ENCODE measurements at places on chromosomes 5 and 9.

GRCh38 chr5:110258460-110259216 lies 467.8 kb downstream of the TMEM232 start:
- no peak for DNase-seq

GRCh38 chr5:32165597-32165996 lies 8.5 kb downstream of the GOLPH3 start:
- no peak for DNase-seq

DNA sequence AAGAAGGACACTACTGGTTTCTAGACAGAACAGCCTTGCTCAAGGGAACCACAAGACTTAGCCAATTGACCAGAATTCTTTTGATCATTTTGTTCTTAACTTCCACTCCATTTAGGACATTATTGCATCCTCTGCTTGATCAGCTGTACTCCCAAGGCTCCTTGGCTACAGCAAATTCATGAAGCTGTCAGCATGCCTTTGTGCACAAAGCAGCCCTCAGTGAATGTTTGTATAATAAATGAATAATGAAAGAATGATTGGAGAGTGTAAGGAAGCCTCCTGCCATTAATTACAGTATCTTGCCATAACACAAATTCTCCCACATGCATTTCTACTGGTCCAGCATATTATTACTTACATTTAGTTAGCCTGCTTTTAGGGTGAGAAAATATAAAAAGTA lies 449.6 kb downstream of the SLCO4C1 start:
- DNase-seq = no peak

GRCh38 chr5:39197556-39197955 lies 21.8 kb downstream of the FYB1 start:
- DNase-seq = no peak

GRCh38 chr9:89455356-89455824 lies 42.5 kb downstream of the SEMA4D start:
- DNase-seq = no peak

- DNase-seq = no peak
Observed at GRCh38 chr5:138568061-138568824, 7.0 kb downstream of the HSPA9 start.

Measured in right cardiac atrium (tissue), 5 donors.